ENCODE measurements at places on chromosomes 16 and 17.

GRCh38 chr16:57689762-57690558, 4.6 kb upstream of the DRC7 start:
- no peak for DNase-seq

DNA sequence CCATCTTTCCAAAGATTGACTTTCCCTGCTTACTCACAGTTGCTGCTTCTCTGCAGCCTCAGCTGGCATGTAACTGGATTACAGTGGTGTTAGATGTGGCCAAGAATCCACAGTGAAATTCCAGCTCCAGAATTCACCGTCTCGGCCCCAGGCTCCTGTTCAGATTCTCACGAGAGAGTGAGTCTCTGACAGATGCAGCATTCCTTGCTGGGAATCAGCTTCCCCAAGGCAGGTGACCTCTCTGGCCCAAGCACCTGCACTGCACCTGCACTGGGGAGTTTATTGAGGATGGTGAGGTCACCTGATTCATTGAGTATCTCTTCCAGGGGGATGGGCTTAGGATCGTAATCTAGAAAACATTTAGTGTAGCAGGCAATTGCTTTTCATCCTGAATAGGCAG, 600.5 kb upstream of the RBFOX1 start:
- no peak for DNase-seq

DNA sequence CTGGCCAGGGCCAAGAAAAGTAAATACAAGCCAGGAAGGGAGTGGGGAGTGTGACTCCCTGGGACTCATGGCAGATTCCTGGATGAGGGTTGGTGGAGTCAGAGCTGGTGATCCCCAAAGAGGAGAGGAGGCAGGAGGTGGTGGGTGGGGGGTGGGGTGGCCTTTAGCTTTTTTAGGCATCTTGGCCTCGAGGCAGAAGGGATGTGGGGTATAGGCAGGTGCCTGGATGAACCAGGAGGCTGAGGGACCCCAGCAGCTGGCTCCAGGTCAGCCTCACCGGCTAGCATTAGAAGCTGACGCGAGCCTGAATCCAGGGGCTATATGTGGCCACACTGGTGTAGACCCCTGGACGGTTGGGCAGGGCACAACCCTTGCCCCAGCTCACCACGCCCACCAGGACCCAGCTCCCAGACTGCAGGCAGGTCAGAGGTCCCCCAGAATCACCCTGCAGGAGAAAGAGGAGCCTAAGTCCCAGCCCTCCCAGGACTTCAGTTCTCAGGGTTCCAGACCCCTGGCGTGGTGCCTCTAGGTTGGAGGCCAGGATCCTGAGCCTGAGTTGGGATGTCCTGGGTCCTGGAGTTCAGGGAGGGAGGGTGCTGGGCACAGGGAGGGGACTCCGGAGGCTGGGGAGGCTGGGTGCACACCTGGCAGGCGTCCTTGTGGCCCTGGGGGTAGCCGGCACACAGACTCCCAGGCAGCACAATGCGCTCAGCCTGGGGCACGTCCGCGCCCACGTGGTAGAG, 2.8 kb downstream of the PRSS33 start:
- no peak for DNase-seq

- DNase-seq = no peak
These were observed at the start of gene MFAP4 for GRCh38 chr17:19386974-19387920. MFAP4 (minus strand) TSS chr17:19387190; CDS start chr17:19387155, 35 bp downstream.

DNA sequence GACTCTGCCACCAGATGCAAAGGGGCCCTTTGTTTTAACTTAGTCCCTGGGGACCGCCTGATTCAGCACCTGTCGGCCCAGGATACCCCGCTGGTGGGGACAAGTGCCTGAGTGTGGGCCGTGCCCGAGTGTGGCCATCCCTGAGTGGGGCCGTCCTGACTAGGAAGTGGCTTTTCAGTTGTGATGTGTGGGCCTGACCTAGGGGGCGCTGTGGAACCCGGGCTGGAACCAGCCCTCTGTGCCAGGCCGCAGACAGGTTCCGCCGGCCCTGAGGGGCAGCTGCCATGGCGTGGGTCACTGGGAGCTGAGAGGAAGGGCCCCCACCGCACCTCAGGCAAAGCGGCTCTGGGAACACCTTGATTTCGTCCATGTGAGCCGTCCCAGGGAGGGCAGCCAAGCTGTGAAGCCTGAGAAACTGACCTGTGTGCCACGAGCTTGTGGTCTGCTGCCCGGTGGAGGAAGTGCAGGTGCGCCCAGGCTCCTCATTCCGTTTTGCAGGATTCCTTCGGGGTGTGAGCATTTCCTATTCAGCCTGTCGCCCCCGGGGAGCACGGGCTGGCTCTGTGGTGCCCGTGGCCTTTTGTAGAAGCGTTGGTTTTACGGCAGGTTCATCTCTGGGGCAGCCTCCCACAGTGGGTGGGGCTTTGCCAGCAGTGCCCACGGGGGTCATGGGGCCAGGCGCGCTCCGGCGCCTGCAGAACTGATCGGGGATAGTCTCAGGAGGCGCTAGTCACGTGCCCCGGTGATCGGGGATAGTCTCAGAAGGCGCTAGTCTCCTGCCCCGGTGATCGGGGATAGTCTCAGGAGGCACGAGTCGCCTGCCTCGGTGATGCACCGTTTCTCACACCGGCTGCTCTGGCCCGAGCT, 5.3 kb downstream of the RPL13 start:
- DNase-seq = peak; percentile 29

DNA sequence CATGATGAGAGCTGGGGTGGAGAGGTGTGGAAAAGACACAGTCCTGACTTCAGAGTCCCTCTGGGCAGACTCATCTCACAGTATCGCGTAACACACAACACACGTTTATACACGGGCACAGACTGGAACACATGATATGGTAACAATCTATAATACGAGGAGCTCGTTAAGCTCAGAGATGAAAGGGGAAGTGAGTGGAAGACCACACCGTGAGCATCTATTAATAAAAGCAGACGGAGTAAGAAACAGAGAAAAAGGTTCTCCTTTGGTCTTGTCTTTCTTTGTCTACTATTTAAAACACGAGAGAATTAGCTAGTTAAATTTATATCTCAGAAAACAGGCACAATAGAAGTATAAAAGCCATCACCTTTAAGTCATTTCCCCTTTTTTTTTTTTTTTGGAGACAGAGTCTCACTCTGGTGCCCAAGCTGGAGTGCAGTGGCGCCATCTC, 13.5 kb downstream of the ANKRD11 start:
- no peak for DNase-seq

GRCh38 chr16:50944033-50944432, 202.1 kb downstream of the CYLD start:
- no peak for DNase-seq

- no peak for DNase-seq
These were observed 17.6 kb upstream of the FA2H start for GRCh38 chr16:74792225-74792624.

DNA sequence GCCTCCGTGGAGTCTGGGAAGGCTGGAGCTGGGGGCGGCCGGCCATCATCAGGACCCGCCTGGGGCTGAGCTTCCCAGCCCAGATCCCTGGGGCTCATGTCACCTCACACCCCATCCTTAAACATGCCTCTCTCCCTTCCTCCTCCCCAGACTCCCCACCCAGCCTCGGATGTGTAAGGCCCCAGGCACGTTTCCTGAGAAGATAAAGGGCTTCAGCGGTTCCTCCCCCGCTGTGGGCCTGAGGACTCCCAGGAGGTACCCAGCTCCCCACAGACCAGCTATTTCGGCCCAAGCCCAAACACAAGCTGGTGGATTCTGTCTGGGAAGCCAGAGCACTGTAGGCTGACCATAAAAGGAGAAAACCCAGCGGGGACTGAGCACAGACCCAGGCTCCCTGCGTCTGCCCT, 49.2 kb downstream of the MYH11 start:
- no peak for DNase-seq

- DNase-seq = no peak
These were observed 34.4 kb upstream of the MNT start for GRCh38 chr17:2435181-2435741.

GRCh38 chr17:59668816-59669215, 38.4 kb downstream of the PTRH2 start:
- no peak for DNase-seq

DNA sequence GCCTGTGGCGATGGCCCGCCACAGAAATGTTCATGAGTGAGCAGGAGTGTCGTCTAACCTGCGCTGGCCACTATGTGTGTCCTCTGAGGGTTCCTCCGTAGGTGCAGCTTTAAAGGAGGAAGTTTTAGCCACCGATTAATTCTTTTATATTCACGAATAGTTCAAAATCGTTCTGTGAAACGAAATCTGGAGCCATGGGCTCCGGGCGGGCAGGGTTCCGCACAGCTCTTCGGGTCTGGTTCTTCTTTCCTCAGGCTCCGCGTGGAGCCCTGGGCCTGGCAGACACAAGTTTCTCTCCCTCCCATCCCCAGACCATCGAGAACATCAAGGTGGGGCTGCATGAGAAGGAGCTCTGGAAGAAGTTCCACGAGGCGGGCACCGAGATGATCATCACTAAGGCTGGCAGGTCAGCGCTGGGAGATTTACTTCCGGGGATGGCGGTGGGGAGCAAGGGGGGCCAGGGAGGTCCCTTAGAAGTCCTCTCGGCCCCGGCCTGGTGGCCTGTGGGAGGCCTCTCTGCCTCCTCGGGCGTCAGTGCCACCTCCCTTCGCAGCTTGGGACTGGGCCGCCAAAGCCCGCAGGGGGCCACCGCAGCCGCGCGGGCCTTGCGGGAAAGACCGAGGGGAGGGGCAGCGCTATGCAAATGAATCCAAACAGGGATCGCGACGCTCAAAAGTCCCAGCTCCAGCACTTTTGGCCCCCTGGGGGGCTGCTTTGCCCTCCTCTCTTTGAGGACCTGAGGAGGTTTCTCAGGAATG, 5.2 kb downstream of the TBX4 start:
- no peak for DNase-seq

- DNase-seq = no peak
These were observed 1.6 kb downstream of the BFAR start for GRCh38 chr16:14634389-14634725.

DNA sequence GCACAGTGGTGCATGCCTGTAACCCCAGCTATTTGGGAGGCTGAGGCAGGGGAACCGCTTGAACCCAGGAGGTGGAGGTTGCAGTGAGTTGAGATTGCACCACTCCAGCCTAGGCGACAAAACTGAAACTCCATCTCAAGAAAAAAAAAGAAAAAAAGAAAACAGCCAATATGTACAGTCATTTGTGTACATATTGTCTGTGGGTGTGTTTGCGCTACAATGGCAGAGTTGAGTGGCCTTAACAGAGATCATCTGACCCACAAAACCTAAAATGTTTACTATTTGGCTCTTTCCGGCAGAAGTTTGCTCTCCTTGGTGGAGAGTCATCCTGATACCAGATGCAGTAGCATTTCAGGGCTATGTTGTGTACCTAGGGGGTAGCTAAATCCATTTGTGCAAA, 57.9 kb downstream of the ARSG start:
- DNase-seq = no peak

GRCh38 chr16:67430977-67431774, at the start of gene HSD11B2:
HSD11B2 (plus strand) TSS chr16:67431121; CDS start chr16:67431249, 128 bp downstream.
- DNase-seq = no peak

DNA sequence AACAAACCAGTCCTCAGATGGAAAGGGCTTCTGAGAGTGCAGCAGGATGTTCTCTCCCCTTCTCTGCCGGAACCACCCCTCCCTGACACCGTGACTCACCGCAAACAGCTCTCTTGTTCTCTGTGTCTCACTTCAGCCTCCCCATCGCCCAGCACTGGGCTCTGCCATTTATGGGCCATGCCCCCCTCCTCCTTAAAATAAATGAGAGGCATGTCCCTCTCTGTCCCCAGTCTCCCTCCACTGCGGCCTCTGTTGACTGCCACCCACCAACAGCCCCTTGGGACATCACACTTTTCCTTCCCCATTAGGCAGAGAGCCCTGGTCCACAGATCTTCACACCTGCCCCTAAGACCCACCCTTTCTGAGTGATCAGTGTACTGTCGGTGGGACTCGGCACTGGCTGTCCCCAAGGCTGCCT, 6.3 kb downstream of the CCDC102A start:
- no peak for DNase-seq

Data from activated CD4-positive, CD25-positive, alpha-beta regulatory T cell (primary cell).